ENCODE measurements at places on chromosomes 5 and 9.

DNA sequence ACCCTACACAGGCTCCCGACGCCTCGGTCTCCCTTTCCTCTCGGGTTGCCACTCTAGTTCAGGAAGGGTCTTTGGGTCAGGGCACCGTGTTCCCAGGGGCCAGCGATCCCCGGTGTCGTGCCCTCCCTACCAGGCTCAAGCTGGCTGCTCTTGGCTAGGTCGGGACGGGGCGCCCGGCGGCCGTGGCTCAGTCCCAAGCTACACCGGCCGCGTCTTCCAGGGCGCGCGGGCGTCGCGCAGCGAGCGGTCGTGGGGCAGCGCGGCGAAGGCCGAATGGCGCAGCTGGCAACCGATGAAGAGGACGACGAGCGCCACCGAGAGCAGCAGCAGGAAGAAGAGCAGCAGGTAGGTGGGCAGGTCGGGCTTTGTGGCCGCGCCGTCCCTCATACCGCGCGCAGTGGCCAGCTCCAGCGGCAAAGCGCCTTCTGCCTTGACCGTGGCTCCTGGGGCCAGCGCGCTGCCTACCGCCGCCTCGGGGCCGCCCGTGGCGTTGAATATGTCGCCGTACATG, 892 bp downstream of the SMIM32 start:
- DNase-seq, result no peak
- H3K27me3 ChIP-seq, result peaks cover 16% of the 10 kb centered on the region
- H3K36me3 ChIP-seq, result peaks cover 21% of the 10 kb centered on the region
- no peak overlapping the region for H3K4me3 ChIP-seq
- H3K4me1 ChIP-seq, result no peaks in the 10 kb centered on the region

DNA sequence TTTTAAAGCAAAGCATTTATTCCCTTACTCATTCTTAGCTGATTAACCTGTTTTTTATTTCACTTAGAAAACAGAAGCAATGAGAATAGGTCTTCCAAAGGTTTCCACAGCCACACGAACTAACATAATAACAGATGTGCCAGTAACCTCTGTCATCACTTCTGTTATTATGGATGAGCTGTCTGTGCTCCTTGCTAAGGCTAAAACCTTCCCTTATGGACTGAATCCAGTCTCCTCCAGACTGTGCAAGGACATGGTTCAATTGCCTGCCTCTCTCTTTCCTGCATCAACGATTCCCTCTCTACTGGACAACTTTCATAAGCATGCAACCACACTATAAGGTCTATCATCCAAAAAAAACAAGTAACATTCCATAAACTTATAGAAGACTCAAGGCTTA, 1446.2 kb downstream of the MAT2B start:
- peaks cover 1% of the 10 kb centered on the region for H3K27me3 ChIP-seq
- H3K4me3 ChIP-seq, result no peak overlapping the region
- H3K27ac ChIP-seq, result no peak overlapping the region
- no peaks in the 10 kb centered on the region for H3K36me3 ChIP-seq
- no peak for DNase-seq

DNA sequence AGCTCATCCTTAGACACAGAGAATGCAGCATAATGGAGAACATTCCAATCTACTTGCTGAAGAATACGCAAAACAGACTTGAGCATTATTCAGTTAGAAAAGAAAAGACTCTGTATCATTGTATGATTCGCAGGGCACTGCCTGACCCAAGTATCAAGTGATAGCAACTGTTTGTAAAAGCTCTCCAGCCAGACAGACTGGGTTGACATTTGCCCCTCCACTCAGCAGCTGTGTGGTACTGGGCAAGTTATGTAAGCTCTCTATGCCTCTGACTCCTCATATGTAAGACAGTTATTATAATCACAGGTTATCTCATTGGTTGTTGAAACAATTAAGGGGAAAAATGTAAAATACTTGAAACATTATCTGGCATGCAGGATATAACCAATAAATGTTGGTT, 505.0 kb downstream of the ELAVL2 start:
- H3K4me3 ChIP-seq, result no peak overlapping the region
- no peaks in the 10 kb centered on the region for H3K36me3 ChIP-seq
- DNase-seq, result no peak
- H3K4me1 ChIP-seq, result no peaks in the 10 kb centered on the region
- H3K27me3 ChIP-seq, result no peaks in the 10 kb centered on the region
- no peak overlapping the region for H3K27ac ChIP-seq

DNA sequence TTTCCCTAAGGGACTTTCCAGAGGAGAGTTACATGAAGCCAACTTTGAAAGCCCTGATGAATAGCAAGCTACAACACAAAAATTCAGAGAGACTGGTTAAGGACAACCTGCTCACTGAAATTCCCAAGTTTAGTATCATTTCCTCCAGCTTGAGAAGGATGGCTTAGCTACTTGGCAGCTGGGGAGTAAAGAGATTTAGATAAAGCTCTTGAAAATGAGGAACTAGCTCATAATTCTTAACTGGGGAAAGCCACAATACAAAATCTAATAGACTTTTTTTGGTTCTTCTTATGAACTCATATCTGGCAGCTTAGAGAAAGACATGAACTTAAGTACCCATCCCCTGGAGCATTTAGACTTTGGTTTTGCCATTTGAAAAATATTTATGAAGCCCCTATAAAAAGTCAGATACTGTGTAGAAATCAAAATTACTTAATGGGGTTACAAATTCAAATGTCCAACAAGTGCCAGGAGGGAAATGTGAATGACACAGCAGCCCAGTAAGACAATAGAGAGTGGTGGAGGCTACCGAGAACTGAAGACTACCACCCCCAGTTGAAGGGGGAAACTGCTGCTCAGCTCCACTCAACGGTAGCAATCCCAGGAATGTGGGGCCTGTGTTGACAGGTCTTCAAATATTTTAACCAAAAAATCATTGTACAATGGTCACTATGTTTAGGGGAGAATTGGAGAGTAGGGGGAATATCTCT, 79.4 kb upstream of the ADRB2 start:
- H3K27ac ChIP-seq, result no peak overlapping the region
- no peaks in the 10 kb centered on the region for H3K36me3 ChIP-seq
- peaks cover 15% of the 10 kb centered on the region for H3K4me1 ChIP-seq
- H3K4me3 ChIP-seq, result no peak overlapping the region
- peaks cover 6% of the 10 kb centered on the region for H3K27me3 ChIP-seq

- H3K27me3 ChIP-seq, result no peaks in the 10 kb centered on the region
- H3K36me3 ChIP-seq, result no peaks in the 10 kb centered on the region
- H3K27ac ChIP-seq, result no peak overlapping the region
These were observed 110.8 kb downstream of the LHFPL2 start for GRCh38 chr5:78537821-78538220.

- H3K4me3 ChIP-seq, result no peak overlapping the region
- H3K36me3 ChIP-seq, result no peaks in the 10 kb centered on the region
- DNase-seq, result no peak
- no peak overlapping the region for H3K27ac ChIP-seq
- no peaks in the 10 kb centered on the region for H3K4me1 ChIP-seq
These were observed 89.6 kb downstream of the TARS1 start for GRCh38 chr5:33530183-33531036.

GRCh38 chr5:175887463-175887862, 16.1 kb downstream of the CPLX2 start:
- H3K27me3 ChIP-seq, result peaks cover 4% of the 10 kb centered on the region
- DNase-seq, result no peak
- H3K4me1 ChIP-seq, result no peaks in the 10 kb centered on the region
- H3K4me3 ChIP-seq, result no peak overlapping the region
- H3K27ac ChIP-seq, result no peak overlapping the region

DNA sequence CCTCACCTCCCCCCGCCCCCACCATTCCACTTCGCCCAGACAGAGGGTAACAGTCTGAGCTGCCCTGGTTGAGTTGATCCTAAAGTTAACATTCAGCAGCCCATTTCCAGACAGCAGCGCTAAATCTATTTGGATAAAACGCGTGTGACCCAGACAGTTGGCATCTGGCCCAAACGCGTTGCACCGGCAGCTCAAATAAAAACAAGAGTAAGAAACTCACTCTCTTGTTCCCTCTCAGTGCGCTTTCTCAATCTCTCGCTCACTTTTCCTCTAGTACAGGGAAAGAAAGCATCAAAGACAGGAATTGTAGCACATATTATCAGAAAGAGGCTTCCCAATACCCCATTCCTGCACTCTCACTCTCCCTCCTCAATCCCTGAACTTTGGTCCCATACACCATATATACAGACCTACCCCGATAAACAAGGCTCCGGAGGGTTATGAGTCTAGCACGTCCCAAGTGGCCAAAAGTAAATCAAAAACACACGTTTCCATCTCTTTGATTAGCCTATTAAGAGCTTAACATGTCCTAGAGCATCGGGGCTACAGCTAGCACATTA, 1.3 kb downstream of the ADAMTS6 start:
- no peak overlapping the region for H3K27ac ChIP-seq
- H3K36me3 ChIP-seq, result no peaks in the 10 kb centered on the region
- no peak overlapping the region for H3K4me3 ChIP-seq
- H3K4me1 ChIP-seq, result peaks cover 10% of the 10 kb centered on the region

GRCh38 chr5:68115584-68115983, 100.0 kb upstream of the PIK3R1 start:
- no peak overlapping the region for H3K4me3 ChIP-seq
- no peak overlapping the region for H3K27ac ChIP-seq
- DNase-seq, result no peak
- H3K36me3 ChIP-seq, result no peaks in the 10 kb centered on the region
- H3K27me3 ChIP-seq, result peaks cover 5% of the 10 kb centered on the region

- H3K4me1 ChIP-seq, result peaks cover 6% of the 10 kb centered on the region
- no peak overlapping the region for H3K27ac ChIP-seq
- no peak for DNase-seq
- peaks cover 13% of the 10 kb centered on the region for H3K36me3 ChIP-seq
- no peak overlapping the region for H3K4me3 ChIP-seq
These were observed 29.5 kb downstream of the EXD3 start for GRCh38 chr9:137393176-137394150.

- no peaks in the 10 kb centered on the region for H3K27me3 ChIP-seq
- H3K4me3 ChIP-seq, result no peak overlapping the region
- H3K27ac ChIP-seq, result no peak overlapping the region
- DNase-seq, result no peak
These were observed 181.4 kb upstream of the TRPM3 start for GRCh38 chr9:71302776-71303175.

GRCh38 chr5:146342519-146342881, 3.9 kb downstream of the POU4F3 start:
- peaks cover 3% of the 10 kb centered on the region for H3K36me3 ChIP-seq
- no peak overlapping the region for H3K4me3 ChIP-seq
- H3K4me1 ChIP-seq, result peaks cover 5% of the 10 kb centered on the region
- no peak overlapping the region for H3K27ac ChIP-seq
- no peak for DNase-seq

GRCh38 chr5:123514615-123515355, 2.8 kb downstream of the CSNK1G3 start:
- H3K27me3 ChIP-seq, result peaks cover 8% of the 10 kb centered on the region
- no peaks in the 10 kb centered on the region for H3K36me3 ChIP-seq
- no peak for DNase-seq
- peak overlapping the region; percentile 96 for H3K27ac ChIP-seq
- H3K4me3 ChIP-seq, result peak overlapping the region; percentile 58

DNA sequence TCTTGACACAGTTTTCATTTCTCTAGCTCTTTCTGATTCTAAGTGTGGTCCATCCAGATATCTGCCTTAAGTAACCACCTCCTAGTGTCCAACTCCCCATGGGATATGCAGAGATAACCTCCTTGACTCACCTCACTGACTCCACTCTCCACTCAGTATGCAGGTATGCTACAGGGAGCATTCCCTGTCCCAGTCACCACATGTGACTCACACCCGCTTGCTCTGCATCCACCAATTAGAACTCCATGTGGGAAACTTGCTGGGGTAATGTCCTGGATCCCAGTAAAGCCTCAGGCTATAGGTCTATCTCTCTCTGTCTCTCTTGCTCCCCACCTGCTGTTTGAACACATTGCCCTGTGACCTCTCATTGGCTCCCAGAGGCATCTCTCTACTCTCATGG, 563.9 kb downstream of the HTR1A start:
- no peak overlapping the region for H3K27ac ChIP-seq
- no peak overlapping the region for H3K4me3 ChIP-seq
- no peak for DNase-seq
- no peaks in the 10 kb centered on the region for H3K4me1 ChIP-seq

- H3K4me3 ChIP-seq, result no peak overlapping the region
- H3K27ac ChIP-seq, result no peak overlapping the region
- no peaks in the 10 kb centered on the region for H3K27me3 ChIP-seq
These were observed 138.3 kb downstream of the CDK5RAP2 start for GRCh38 chr9:120441426-120442307.

DNA sequence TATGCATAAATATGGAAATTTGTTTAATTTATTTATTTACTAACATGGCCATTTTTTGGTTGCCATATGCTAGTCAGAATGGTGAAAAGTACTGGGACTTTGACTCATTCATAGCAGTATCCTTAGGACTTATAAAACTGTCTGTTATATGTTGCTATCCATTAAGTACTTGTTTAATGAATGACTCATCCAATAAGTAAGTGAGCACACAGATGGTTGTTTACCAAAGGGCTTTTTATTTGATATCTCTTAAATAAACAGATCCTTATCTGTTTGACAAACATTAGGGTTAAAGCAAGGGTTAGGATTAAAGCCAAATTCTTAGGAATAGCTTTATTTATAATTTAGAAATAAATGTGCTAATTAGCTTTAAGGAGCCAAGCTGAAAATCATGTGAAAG, 183.4 kb downstream of the FBXO4 start:
- H3K4me1 ChIP-seq, result no peaks in the 10 kb centered on the region
- no peak overlapping the region for H3K27ac ChIP-seq
- no peak for DNase-seq

DNA sequence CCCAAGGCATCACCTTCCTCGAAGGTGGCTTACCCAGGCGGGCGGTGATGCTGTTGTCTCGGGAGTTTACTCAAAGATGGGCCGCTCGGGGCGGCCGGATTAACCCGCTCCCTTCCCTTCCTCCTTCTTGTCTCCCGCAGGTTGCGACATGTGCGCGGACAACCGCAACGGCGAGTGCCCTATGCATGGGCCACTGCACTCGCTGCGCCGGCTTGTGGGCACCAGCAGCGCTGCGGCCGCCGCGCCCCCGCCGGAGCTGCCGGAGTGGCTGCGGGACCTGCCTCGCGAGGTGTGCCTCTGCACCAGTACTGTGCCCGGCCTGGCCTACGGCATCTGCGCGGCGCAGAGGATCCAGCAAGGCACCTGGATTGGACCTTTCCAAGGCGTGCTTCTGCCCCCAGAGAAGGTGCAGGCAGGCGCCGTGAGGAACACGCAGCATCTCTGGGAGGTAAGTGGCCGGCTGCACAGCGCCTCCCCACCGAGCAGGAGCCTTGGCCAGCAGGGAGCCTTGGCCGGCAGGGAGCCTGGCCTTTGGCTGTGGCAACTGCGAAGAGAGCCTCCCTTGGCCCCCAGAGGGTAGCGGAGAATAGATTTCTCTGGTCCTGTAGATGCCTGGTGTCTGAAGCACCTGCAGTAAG, 10.6 kb downstream of the PRDM6 start:
- H3K27me3 ChIP-seq, result peaks cover 21% of the 10 kb centered on the region
- no peaks in the 10 kb centered on the region for H3K4me1 ChIP-seq
- peaks cover 2% of the 10 kb centered on the region for H3K36me3 ChIP-seq
- no peak overlapping the region for H3K27ac ChIP-seq

DNA sequence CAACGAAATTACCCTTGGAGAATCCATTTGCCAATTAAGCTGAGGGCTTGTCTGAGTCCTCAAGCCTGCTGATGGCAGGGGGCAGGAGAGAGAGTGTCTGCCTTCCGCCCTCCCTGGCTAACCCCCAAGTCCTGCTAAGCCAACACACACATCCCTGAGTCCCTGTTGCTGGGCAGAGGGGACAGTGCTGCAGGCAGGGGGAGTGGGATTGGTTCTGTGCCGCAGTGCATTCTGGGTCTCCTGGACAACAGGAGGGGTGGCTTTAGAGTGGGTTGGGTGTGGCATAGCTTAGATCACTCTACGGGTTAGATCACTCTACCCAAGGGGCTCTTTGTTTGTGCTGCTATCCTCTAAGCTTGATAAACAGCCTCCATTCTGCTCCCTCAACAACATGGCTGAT, 427.7 kb downstream of the CDK5RAP2 start:
- H3K4me1 ChIP-seq, result no peaks in the 10 kb centered on the region
- no peaks in the 10 kb centered on the region for H3K36me3 ChIP-seq
- no peak overlapping the region for H3K27ac ChIP-seq
- no peak for DNase-seq
- H3K27me3 ChIP-seq, result peaks cover 4% of the 10 kb centered on the region

Data from immature natural killer cell (primary cell).